Stimulated activated CD4-positive, alpha-beta T cell treated with anti-CD3 and anti-CD28 coated beads, Interleukin-4, amount 100 ng/mL, for 4 hours (primary cell): ENCODE measurements at places on chromosomes 3 and 15.

DNA sequence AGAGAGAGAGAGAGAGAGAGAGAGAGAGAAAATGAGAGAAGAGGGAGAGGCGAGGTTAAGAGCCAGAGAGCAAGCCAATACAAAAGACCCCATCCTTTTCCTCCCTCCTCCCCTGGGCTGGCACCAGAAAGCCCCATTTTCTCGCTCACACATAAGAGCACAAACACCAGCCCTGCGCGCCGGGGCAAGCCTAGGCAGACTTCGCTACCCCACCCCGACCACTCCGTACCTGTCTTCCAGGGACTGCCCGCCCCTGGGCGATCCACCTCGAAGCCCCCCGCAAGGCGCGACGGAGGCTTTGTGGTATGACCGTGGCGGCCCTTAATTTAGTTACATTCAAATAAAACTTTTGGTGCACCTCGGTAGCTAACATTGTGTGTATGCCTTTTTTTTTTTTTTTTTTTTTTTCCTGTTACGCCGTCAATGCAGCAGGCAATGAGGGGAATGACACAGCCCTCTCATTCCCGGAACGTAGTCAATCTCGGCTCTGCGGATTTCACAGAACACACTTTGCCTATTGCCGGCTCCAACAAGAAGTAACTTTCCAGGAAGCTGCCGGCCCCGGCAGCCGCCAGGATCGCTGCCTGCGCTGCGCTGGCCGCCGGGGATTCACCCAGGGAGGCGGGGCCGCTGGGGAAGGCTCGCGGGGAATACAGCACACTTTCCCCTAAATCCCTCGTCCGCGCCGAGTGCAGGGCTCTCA lies 7.7 kb downstream of the BCL6 start:
- DNase-seq, result peak; percentile 42

DNA sequence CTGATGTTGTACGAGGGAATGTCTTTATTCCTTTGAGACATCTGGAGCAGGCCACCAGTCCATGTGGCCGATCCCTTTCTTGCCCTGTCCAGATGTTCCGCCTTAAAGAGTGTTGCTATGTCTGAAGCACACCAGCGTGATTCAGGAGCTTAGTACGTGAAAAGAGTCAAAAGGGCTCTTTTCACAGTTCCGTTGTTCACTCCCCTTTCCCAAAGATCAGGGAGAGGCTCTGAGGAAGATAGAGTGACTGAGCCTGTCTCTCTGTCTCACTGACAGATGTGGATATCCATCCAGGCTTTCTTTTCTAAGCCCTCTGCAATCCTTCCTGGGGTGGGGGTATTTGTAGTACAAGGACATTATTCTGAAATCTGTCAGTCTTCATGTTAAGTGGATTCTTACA lies 262.5 kb upstream of the LRTM1 start:
- DNase-seq, result no peak

GRCh38 chr3:65146179-65146578 lies 458.4 kb upstream of the ADAMTS9 start:
- DNase-seq, result no peak

DNA sequence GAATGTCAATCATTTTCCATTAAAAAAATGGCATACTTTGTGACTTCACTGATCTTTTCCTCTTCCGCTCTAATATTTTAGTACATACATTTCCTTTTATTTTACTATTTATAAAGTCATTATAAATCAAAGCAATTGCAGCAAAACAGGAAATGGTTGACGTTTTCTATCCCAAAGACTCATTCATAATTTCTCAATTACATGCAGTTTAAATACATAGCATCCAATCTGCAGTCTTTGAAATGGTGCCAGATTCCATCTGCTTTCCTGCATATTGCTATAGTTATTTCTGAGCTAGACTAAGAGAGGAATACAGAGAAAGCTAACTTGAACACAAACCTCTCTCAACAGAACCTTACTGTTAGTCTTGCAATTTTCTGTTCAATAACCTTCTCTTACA lies 179.8 kb downstream of the ZPLD1 start:
- no peak for DNase-seq

DNA sequence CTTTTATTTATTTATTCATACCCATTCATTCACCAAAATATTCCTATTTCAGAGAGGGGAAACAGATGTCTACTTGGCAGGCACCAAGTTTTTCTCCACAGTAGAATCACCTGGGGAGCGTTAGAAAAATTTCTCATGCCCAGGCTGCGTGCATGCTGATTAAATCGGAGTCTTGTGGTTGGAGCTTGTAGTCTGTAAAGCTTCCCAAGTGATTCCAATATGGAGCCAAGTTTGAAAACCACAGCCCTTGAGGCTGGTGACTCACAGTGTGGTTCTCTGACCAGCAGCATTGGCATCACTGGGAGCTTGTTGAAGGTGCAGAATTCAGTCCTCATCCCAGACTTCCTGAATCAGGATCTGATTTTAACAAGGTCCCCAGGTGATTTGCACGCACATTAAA lies 49.7 kb downstream of the PDHB start:
- DNase-seq, result no peak

DNA sequence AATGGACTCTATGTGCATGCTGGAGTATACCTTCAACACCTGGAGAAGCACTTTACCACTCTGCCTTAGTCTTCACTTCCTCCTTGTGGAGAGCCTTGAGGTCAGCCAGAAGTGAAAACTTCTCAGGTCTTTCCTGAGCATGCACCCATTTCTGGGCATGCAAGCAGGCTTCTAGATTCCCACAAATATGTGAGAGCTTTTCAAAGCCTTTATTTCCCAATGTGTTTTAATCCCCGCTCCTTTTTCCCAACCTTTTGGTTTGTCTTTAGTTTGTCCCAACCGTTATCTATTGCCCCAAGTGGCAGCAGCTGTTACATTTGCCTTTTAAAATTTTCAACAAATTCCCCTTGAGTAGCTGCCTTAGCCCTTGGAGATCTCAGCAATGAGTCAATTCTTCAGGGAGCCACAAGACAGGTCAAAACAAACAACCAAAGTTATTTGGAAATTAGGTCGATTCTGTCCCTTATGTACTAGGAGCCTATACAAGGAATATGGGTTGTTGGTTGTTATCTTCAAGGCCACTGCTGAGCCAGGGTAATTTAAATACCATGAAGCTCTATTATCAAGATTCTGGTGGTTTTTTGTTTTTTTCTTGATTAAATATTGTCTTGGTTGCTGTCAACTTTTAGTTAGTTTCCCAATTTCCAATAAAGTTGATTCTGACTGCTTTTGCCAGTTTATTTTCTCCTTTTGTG lies 44.4 kb downstream of the LSM3 start:
- DNase-seq, result no peak

DNA sequence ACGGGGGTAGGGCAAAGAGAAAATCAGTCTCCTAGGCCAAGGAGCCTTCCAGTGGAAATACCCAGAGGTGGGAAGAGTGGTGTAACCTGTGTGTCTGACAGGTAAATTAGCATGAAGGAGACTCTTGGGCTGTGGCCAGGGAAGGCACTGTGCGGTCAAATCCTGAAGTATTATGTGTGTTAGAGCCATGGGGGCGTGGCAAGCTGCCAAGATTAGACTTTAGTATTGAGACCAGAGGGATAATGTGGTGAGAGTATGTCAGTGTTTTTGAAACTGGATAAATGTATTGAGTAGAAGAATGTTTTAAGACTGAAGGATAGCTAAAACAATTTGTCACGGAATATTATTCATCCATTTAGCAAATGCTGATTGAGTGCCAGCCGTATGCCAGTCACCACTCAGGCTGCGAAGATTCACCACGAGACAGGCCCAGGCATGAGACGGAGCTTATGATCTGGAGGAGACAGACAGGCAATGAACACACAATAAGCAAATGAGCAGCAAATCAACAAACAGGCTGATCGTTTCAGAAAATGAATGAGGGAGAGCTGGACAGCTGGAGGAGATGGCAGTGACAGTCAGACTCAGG lies 445.9 kb downstream of the MCTP2 start:
- no peak for DNase-seq

DNA sequence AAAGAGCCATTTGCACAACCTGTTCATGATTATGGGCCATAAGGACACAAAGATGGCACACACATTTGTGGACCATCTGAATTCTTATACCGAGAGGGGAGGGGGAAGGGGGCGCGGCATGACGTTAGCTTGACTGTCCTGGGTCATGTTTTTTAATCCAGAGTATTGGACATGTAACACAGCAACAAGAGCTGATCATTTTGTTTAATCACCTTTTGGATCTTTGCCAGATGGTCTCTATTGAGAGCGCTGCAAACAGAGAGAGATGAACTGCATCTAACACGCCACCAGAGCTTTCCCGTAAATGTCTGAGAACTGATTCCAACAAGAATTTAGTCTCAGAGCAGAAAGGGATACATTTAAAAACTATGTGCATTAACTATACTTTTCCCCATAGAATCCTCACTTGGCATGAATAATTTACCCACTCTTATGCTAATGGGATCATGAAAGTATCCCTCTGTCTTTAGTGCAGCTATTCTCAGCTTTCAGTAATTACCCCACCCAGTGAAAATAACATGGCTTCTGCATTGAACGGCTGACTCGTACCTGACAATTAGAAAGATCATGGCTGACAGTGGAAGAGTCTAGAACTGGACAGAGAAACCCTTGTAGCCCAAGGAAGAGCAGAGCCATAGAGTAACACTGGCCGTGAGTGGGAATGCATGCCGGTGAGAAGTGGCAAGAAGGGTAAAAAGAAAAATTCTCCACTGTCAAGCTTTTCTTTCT lies 22.6 kb downstream of the MEIS2 start:
- DNase-seq, result no peak

DNA sequence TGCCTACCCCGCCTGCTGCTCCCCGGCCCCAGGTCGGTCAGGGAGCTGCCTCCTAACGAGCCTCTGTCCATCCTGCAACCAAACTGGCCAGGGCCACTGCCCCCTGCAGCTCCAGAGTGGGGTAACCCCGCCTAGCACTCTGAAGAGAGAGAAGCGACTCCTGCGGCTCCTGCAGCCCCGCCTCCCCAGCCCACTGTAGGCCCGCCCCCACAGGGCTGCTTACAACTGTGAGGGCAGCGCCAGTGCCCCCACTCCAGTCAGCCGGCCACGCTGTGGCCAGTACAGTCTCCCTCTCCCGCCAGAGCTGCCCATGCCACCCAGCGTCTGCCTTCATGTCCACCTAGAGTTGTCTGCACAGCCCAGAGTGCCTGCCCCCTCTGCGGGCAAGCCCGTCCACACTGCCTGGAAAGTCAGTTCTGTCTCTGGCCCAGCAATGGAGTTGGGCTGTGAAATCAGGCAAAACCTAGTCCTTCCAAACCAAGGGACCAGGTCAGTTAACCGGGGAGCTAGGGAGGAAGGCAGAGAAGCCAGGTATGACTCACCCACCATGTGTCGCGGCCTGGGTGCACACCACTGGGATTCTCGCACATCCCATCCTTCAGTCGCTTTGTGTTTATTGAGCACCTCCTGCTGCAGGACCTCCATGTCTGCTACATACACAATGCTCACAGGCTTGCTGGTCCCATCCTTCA lies 2.4 kb downstream of the UCN2 start:
- DNase-seq, result no peak

GRCh38 chr3:149667576-149667975 lies 9.8 kb upstream of the WWTR1 start:
- DNase-seq, result no peak

DNA sequence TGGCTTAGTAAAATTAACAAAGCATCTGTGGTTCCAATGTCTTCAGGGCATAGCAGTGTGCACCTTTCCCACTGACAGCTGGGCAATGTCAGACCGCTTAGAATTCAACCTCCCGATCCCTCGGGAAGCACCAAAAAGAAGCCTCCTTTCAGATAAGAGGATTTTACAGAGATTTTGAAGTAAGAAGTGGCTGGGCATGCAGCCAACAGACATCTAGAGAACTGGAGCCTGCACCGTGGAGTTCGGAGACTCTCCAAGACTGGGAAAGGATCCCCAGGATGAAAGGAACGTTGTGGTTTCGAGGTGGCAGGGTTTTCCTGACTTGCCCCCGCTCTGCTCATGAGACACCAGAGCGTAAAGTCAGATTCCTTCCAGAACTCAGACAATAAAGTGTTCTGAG lies 5.3 kb downstream of the FAM174B start:
- no peak for DNase-seq

DNA sequence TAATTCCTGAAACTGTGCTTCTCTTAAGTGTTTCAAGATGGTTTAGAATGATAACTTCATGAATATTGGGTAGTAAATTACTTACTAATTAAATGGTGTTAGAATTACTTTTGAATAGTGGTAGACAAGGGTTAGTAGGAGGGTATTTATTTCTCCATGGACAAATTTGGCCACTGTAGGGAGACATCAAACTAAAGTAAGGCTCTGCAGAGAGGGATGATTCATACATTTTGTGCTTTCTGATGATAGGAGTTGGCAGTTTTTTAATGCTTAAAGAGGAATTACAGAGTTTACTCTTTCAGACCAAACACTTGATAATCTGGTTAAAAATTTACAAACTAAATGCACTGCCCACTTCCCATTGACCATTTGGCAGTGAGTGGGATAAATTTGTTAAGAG lies 127.6 kb downstream of the NAALADL2 start:
- DNase-seq, result no peak

DNA sequence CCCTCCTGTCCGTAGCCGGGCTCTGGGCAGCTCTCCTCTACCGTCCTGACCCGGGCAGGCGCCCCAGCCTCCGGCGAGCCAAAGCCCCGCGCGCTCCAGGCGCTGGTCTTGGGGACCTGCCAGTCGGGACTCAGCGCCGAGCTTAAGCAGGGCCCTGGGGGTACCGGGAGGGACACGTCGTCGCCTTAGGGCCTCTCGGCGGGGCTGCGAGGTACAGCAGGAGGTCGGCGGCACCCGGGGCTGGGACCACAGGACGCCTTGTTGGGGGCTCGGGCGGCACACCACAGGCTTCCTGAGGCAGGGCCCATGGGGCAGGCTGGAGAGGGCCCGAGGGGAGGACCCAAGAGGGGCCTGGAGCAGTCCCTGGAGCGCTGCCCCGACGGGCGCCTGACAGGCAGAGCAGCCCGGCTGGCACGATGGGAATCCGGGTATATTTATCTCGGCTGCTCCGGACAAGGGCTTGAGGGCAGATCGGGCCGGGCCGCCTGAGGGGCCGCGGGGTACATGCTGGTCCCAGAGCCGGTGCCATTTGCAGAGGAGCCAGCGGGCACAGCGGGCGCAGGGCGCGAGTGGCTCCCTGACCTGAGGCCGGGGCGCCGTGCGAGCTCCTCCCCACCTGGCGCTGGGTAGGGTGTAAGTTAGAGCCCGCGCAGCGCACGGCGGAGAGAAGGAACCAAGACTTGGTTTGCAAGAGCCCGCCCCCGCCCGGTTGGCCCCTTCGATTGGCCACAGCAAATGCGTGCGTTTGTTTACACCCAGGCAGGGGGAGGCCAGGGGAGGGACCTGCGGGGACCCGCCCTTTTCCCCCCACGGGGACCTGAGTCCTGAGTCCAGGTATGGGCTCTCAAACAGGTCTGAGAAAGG lies 574 bp downstream of the SLC38A3 start:
- DNase-seq, result no peak
